ENCODE measurements at places on chromosomes 3 and 15. TPM values are rescaled to one million over a fixed set of nuclear protein-coding genes. Genes with fewer than 3 reads are reported as not detected.

DNA sequence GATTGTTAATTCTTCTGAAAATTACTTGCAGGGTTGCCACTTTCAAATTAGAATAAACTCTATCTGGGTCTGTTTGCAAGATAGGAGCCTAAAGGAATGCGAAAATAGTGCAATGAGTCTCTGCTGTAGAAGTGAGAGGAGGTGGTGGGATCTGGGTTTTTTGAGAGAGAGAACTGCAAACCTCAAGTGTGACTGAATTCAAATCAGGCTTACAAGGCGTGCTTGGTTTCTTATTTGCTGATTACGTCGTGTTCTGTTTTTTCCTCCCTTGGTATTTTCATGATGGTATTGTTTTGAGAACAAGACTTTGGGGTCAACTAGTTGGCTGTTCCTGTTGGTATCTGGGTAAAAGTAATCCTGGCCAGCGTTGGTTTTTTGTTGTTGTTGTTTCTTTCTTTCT lies 490.9 kb upstream of the CFAP20DC start:
- DNase-seq: no peak

TRIP4 gene
- 18.3 TPM for total RNA-seq

GRCh38 chr3:184470551-184470950 lies 90.7 kb downstream of the CHRD start:
- DNase-seq: no peak

MAGI1 gene
- total RNA-seq: 38.6 TPM

GRCh38 chr3:3815206-3815605 lies 16.0 kb downstream of the LRRN1 start:
- no peak for DNase-seq

DNA sequence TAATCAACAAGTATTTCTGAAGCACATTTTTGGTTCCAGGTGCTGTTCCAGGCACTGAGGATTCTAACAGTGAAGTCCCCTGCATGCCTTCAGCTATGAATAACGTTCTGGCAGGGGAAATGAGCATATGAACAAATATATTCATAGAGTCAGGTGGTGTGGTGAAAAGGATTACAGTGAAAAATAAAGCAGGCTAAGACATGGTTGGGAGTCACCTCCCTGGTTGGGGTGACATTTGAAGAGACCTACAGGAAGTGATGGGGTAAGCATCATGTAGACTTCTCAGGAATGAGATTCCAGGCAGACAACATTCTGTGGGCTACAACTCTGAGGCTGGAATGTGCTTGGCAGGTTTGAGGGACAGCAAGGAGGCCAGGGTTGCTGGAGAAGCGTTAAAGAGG lies 15.0 kb downstream of the FRMD4B start:
- DNase-seq: no peak

BBS4 gene
- 10.0 TPM for total RNA-seq

LRIG1 gene
- total RNA-seq: 3.1 TPM

DNA sequence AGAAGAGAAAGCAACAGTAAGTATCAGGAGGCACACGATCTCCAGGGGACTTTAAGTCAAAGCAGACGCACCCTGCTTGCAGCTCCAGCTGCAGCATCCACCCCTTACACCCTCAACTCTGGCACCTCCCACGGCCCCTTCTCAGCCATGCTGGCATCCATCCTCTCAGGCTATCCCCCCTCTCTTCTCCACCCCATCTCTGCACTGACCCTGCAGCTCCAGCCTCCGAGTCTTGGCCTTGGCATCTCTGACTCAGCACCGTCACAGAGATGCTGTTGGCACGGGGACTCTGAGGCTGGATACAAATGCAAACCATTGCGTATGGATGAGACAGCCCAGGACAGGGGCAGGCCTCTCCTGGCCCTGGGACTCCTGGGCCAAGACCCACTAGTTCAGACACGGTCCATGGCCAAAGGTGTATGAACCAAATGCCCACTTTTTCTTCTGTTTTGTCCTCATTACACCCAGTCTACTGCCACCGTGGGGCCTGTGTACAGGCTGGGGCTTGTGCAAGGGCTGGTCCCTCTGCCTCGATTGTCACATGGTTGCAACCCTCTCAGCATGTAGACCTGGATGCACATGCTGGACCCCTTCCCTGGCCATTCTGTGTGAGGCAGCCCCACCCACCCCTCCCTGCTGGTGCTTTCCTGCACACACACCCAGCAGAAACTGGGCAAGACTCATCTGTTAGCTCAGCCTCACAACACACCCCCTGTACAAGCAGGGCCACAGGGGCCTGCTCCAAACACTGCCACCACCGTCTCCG lies 18.7 kb upstream of the ZXDC start:
- no peak for DNase-seq

DNA sequence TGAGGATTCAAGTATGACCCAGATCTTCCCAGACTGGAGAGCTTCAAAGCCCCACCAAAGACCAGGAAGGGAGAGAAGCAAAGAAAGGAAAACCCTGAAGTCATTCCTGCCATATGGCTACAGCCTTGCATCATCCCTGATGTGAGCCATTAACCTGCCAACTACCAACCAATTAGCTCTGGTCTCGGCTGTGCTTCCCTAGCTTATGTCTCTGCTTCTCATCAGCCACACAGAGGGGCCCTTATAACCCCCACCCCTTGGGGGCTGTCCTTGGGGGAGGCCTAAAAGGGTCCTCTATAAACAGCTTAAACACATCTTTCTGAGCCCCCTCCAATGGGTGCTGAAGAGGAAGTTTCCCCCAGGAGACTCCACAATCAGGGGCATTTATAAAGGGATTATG lies 52.8 kb downstream of the NOX5 start:
- no peak for DNase-seq

- DNase-seq: no peak
Measured at GRCh38 chr15:66705277-66706146, 3.5 kb downstream of the SMAD6 start.

KBTBD13 gene
- total RNA-seq: not detected

FGF7 gene
- 0.49 TPM for total RNA-seq

GRCh38 chr3:134804508-134805480 lies 9.7 kb downstream of the EPHB1 start:
- no peak for DNase-seq

GRCh38 chr3:160210799-160211221 lies 14.4 kb upstream of the C3orf80 start:
- peak; percentile 62 for DNase-seq

GRCh38 chr3:123081718-123082369 lies 15.0 kb downstream of the PDIA5 start:
- DNase-seq: no peak
